ENCODE measurements at places on chromosomes 7 and 10.
A peak's percentile ranks its signal among the peaks of the same experiment; 100 is the strongest.

DNA sequence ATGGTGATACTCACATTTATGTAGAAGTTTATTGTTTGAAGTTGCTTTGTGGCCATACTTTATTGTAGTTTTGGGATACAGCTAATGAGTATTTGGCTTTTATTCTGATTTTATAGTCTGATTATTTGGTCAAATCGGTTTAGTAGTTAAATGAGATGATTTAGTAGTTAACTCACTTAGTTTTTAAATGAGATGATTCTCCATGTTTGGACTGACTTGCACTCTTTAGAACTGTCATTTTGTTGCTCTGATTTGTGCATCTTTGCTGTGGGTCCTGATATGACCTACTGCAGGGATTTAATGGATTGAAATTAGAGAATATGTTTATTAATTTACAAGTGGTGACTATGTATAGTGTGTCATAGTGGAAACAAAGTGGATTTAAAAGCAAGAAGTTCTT, 44.2 kb downstream of the EXOC4 start:
- no peak for DNase-seq

GRCh38 chr7:134799377-134799776, 19.9 kb downstream of the CALD1 start:
- no peak for DNase-seq

GRCh38 chr10:2929480-2930258, 137.7 kb upstream of the PFKP start:
- DNase-seq, result no peak

- no peak for DNase-seq
These were observed 75.3 kb downstream of the HIBADH start for GRCh38 chr7:27587429-27587828.

DNA sequence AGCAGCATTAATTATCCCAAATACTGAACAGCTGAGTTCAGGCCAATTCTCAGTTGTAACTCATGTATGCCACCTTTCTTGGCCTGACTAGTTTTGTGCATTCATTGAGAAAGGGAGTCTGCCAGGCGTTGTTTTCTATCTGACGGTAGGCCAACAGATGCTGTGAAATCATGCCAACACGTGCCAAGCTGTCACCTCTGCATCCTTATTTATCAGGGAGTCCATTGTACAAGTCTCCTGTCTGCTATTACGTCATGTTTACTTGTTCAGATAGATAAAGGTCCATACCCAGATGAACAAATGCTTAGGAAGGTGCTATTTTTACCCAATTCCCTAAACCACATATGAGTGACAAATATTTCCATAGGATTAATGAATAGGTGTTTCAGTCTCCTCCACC, 127.2 kb upstream of the CDK6 start:
- DNase-seq, result no peak

DNA sequence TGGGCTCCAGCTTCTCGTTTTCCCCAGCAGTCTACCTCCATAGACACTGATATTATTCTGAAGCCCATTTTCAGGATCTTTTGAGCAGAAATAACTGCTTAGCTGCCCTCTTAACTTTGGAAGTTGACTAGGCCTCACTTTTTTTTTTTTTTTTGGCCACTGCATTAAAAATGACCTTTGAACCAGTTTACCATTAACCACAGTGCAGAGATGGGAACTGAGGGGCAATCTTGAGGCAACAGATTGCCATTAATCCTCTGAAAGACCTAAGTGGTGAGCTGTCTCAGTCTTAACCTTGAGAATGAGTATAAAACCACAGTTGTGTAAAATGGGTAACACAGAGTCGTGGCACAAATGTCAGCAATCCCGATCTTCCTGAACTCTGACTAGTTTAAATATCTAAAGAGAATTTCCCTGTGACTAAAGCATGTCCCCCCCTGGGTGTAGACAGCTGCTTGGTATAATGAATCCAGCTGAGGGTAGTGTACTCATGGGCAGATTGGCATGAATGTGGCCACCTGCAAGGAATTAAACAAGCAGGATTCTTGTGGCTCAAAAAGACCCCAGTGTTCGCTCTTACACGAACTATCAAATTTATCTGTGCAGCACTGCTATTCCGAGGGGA, 46.1 kb upstream of the FMC1 start:
- no peak for DNase-seq

GRCh38 chr7:32865448-32866030, 26.0 kb downstream of the KBTBD2 start:
- no peak for DNase-seq

DNA sequence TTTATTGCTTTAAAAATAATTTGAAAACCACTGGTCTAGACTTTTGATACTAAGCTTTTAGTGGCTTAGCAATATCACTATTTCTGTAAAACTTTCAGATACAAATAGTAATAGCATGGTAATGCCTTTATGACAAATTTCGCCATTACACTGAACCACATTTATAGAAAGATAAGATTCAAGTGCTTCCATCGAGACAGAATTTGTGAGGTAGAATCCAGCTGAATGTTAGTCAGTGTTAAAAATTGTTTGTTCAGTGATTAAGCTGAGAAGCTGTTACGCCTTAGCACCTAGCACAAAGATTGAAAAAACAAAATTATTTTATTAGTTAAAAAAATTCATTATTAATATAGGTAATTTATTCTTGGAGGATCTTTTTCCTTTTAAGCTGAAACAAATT, 36.5 kb downstream of the GNAT3 start:
- no peak for DNase-seq

GRCh38 chr7:29794959-29795629, 11.2 kb upstream of the WIPF3 start:
- DNase-seq, result no peak

DNA sequence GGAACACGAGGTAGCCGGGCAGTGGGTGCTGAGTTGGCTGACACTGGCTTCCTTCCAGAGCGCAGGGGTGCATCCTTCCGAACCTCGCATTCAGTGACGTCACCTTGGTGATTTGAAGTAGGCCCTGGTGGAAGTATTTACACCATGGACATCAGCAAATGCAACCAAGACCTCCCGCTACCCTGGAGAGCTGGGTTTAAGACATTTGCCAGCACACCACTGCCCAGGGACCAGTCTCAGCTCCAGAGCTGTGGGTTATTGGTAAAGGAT, 106.4 kb upstream of the GPR26 start:
- DNase-seq, result no peak

GRCh38 chr10:123614888-123615287, 51.3 kb upstream of the GPR26 start:
- peak; percentile 22 for DNase-seq

- no peak for DNase-seq
These were observed 52.4 kb downstream of the NPTX2 start for GRCh38 chr7:98669329-98670000.

- no peak for DNase-seq
These were observed 25.6 kb upstream of the SOSTDC1 start for GRCh38 chr7:16491148-16491547.

- DNase-seq, result no peak
These were observed 22.2 kb downstream of the FAM20C start for GRCh38 chr7:214410-215212.
